ENCODE measurements at places on chromosomes 7 and 10.

DNA sequence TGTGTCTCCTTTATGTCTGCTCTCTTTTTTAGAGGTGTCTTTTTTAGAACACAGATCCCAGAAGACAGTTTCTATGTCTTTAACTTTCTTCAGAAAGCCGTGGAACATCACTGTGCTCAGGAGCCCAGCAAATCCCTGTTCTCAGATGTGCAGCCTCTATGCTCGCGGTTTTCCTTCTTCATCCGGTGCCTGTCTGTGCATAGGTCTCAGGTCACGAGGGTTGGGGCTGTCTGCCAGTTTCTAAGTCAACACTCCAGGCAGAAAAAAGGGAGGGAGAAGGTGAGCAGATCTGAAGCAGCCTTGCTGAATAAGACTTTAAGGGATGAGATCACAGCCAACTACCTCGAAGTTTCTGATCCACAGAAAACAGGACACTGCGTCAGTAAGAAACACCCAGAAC, 68.5 kb downstream of the CRTAC1 start:
- no peak overlapping the region for H3K27ac ChIP-seq
- H3K27me3 ChIP-seq = peaks cover 91% of the 10 kb centered on the region
- DNase-seq = no peak
- H3K36me3 ChIP-seq = no peaks in the 10 kb centered on the region
- H3K4me1 ChIP-seq = no peaks in the 10 kb centered on the region
- no peak overlapping the region for H3K4me3 ChIP-seq

GRCh38 chr10:22807238-22807637, 92.9 kb upstream of the PIP4K2A start:
- H3K4me1 ChIP-seq = peaks cover 5% of the 10 kb centered on the region
- no peak for DNase-seq
- peaks cover 10% of the 10 kb centered on the region for H3K27me3 ChIP-seq
- no peak overlapping the region for H3K27ac ChIP-seq
- H3K4me3 ChIP-seq = no peak overlapping the region
- no peaks in the 10 kb centered on the region for H3K36me3 ChIP-seq

DNA sequence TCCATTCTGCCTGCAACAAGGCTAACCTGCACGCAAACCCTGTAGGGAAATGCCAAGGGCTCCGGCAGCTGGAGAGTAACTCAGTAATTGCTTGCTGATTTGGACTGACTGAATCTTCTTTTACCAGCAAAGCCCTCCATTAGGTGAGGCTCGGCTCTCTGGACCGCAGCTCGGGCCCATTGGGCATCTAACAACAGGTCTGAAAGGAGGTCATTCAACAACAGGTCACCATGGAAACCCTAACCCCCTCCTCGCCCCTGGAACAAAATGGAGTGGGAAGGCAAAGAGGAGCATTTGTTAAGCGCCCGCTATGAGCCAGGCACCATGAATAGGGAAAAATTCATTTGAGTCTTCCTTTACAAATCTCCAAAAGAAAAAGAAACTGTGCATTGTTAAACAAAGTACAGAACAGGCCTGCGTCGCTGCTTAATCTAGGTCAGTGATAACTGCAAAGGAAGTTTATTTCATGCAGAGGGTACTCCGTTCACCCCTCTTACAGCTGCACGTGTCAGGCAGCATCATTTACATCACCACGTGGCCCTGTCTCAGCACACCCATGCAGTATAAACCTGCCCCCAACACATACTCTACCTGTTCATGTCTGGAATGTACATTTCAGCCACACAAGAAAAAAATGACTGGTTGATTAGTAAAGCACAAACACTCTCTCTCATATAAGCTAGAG, 248.8 kb upstream of the NEBL start:
- no peak for DNase-seq
- H3K36me3 ChIP-seq = peaks cover 3% of the 10 kb centered on the region
- H3K27ac ChIP-seq = no peak overlapping the region
- H3K4me3 ChIP-seq = no peak overlapping the region

- DNase-seq = no peak
- no peaks in the 10 kb centered on the region for H3K27me3 ChIP-seq
- H3K4me3 ChIP-seq = no peak overlapping the region
- H3K27ac ChIP-seq = no peak overlapping the region
These were observed 13.2 kb upstream of the ENO4 start for GRCh38 chr10:116836083-116836482.

DNA sequence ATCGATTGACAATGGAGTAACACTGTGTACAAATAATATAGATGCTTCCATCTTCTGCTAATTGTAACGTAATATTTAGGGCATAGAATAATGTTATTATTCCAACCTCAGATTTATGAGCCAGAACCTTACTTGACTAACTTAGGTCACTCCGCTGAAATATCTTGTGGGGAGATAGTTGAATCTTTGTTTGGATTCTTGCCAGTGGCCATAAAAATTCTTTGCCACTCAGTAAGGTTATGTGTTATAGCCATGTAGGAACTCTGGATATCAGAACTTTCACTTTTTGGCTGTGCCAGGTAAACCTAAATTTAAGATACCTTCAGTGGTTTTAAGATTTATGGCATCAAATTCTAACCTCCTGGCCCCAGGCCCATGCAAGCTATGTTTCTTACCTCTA, 197.6 kb downstream of the WDR11 start:
- no peak for DNase-seq
- no peaks in the 10 kb centered on the region for H3K4me1 ChIP-seq
- H3K36me3 ChIP-seq = no peaks in the 10 kb centered on the region
- no peak overlapping the region for H3K27ac ChIP-seq

DNA sequence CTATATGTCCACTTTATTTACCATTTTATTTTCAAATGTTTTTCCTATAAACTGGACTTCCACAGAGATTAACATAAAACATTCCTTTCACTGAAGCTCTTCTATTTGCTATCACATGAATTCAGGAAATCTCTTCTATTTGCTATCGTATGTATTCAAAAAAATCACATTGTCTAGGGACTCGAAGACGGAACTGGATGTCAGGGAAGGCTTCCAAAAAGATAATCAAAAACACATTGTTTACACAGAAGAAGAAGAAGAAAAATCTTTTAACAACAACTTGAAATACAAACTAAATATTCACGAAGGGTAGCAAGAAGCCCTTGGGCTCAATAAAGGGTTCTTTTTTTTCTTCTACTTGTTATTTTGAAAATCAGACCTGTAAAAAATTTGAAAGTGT, 426.1 kb upstream of the LRRN3 start:
- no peak overlapping the region for H3K4me3 ChIP-seq
- H3K27me3 ChIP-seq = no peaks in the 10 kb centered on the region
- no peak for DNase-seq
- no peak overlapping the region for H3K27ac ChIP-seq
- no peaks in the 10 kb centered on the region for H3K4me1 ChIP-seq
- H3K36me3 ChIP-seq = no peaks in the 10 kb centered on the region

GRCh38 chr7:37482505-37482904, 33.8 kb upstream of the ELMO1 start:
- peaks cover 78% of the 10 kb centered on the region for H3K27me3 ChIP-seq
- H3K27ac ChIP-seq = no peak overlapping the region
- no peak overlapping the region for H3K4me3 ChIP-seq
- no peaks in the 10 kb centered on the region for H3K4me1 ChIP-seq

DNA sequence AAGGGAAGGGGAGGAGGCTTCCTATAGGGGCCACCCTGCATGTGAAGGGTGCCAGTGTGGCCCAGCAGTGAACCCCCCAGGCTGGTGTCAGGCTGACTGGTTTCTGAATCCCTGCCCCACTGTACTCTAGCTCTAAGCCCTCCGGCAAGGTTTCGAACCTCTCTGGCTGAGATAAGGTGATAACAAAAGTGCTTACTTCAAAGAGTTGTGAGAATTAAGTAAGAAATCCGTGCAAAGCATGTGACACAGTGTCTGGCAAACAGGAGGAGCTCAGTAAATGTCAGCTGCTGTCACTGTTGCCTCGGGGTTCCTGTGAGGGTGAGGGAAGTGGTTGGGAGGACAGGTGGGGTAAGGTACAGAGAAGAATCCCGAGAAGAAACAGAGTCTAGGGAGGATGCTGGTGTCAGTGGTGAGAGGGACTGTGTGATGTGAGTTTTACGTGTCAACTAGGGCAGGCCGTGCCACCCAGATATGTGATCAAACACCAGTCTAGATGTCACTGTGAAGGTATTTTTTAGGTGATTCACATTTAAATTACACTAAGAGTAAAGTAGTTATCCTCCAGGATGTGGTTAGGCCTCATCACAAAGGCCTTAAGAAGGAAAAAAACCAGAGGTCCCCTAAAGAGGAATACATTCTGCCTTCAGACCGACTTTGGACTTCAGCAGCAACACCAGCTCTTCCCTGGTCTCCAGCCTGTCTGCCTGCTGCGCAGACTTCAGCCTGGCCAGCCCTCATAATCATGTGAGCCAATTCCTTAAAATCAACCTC, 64.4 kb downstream of the BPGM start:
- peaks cover 3% of the 10 kb centered on the region for H3K36me3 ChIP-seq
- peak; percentile 29 for DNase-seq
- peak overlapping the region; percentile 11 for H3K4me3 ChIP-seq
- peaks cover 16% of the 10 kb centered on the region for H3K27me3 ChIP-seq
- H3K27ac ChIP-seq = peak overlapping the region; percentile 92

GRCh38 chr7:155860840-155861479, 48.7 kb upstream of the SHH start:
- peaks cover 13% of the 10 kb centered on the region for H3K27me3 ChIP-seq
- H3K4me3 ChIP-seq = no peak overlapping the region
- DNase-seq = no peak
- H3K4me1 ChIP-seq = no peaks in the 10 kb centered on the region
- no peaks in the 10 kb centered on the region for H3K36me3 ChIP-seq

- no peaks in the 10 kb centered on the region for H3K36me3 ChIP-seq
- no peak overlapping the region for H3K4me3 ChIP-seq
- H3K4me1 ChIP-seq = no peaks in the 10 kb centered on the region
- DNase-seq = no peak
These were observed 51.9 kb downstream of the OAT start for GRCh38 chr10:124366825-124367224.

DNA sequence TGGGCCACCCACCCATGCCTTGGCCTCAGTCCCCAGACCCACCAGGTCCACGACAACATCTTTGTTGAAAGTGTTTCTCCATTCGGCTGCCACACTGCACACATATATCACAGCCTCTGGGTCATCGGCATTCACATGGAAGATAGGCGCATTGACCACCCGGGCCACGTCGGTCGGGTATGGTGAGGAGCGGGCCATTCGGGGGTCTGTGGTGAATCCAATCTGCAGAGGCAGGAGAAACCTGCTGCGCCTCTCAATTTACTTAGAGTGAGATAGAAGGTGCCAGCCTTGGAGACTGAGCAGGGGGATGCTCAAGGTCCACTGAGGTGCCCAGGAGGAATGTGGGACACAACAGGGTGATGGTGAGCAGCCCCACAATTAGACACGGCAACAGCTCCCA, 16.4 kb downstream of the OGDHL start:
- H3K4me1 ChIP-seq = no peaks in the 10 kb centered on the region
- no peak overlapping the region for H3K27ac ChIP-seq
- DNase-seq = no peak

GRCh38 chr10:88523739-88524400, 59.2 kb downstream of the RNLS start:
- H3K4me3 ChIP-seq = no peak overlapping the region
- DNase-seq = no peak
- no peaks in the 10 kb centered on the region for H3K4me1 ChIP-seq
- no peaks in the 10 kb centered on the region for H3K27me3 ChIP-seq

DNA sequence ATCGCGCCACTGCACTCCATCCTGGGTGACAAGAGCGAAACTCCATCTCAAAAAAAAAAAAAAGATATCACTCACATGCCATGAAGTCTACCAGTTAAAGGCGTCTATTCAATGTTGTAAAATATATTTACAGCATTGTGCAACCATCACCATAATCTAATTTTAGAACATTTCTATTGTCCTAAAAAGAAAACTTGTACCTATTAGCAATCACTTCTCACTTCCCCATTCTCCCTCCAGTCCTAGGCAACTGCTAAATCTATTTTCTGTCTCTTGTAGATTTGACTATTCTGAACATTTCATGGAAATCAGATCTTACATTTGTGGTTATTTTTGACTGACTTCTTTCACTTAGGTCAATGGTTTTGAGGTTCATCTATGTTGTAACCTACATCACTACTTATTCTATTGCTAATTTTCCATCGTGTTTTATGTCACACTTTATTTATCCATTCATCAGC, 25.2 kb upstream of the OTUD1 start:
- H3K36me3 ChIP-seq = no peaks in the 10 kb centered on the region
- H3K27me3 ChIP-seq = no peaks in the 10 kb centered on the region
- DNase-seq = no peak
- H3K27ac ChIP-seq = no peak overlapping the region

DNA sequence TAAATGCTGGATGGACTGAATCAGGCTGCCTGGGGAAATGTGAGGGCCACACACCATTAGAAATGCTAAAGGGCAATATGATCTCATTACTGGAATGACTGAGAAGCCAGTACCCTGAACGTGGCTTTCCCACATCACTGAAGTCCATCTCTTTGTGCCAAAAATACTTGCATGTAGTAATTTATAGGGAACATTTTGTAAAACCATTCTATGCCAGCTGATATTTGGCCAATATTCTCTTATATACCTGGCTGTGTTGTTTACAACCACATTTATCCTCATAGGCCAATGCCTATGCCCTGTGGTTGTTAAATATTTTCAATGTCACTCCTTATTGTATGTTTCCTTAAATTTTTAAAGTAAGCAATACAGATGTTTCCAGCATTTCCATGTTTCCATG, 111.6 kb downstream of the C10orf90 start:
- H3K4me3 ChIP-seq = no peak overlapping the region
- no peak for DNase-seq
- H3K27me3 ChIP-seq = no peaks in the 10 kb centered on the region
- H3K4me1 ChIP-seq = no peaks in the 10 kb centered on the region

DNA sequence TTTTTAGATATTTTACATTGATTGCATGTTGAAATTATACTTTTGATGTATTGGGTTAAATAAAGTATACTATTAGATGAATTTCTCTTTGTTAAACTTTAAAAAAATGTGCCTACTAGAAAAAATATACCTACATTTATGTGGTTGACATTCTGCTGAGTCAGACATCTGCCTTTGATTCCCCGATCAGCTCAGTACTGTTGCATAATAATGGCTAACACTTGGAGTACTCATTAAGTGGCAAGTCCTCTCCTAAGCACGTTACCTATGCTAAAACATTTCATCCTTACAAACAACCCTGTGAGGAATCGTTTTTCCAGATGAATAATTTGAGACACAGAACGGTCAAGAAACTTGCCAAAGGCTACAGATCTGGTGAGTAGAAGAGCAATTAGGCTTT, 14.0 kb upstream of the SEM1 start:
- DNase-seq = no peak
- H3K27me3 ChIP-seq = peaks cover 38% of the 10 kb centered on the region
- H3K36me3 ChIP-seq = no peaks in the 10 kb centered on the region
- H3K4me1 ChIP-seq = no peaks in the 10 kb centered on the region

- DNase-seq = no peak
- no peak overlapping the region for H3K27ac ChIP-seq
- H3K4me1 ChIP-seq = no peaks in the 10 kb centered on the region
- no peaks in the 10 kb centered on the region for H3K27me3 ChIP-seq
- H3K36me3 ChIP-seq = no peaks in the 10 kb centered on the region
- no peak overlapping the region for H3K4me3 ChIP-seq
These were observed 55.6 kb upstream of the PNLIP start for GRCh38 chr10:116490028-116490662.

GRCh38 chr7:17903337-17903736, 37.0 kb downstream of the SNX13 start:
- DNase-seq = no peak
- H3K27ac ChIP-seq = no peak overlapping the region
- peaks cover 47% of the 10 kb centered on the region for H3K4me1 ChIP-seq
- H3K4me3 ChIP-seq = peak overlapping the region; percentile 49

GRCh38 chr7:151775547-151776443, 101.1 kb downstream of the PRKAG2 start:
- no peaks in the 10 kb centered on the region for H3K27me3 ChIP-seq
- no peak for DNase-seq
- peak overlapping the region; percentile 19 for H3K27ac ChIP-seq
- no peaks in the 10 kb centered on the region for H3K36me3 ChIP-seq

- H3K27me3 ChIP-seq = peaks cover 62% of the 10 kb centered on the region
- H3K27ac ChIP-seq = no peak overlapping the region
- no peak overlapping the region for H3K4me3 ChIP-seq
These were observed 51.1 kb upstream of the ADRB1 start for GRCh38 chr10:113992471-113993011.

Measured in effector memory CD8-positive, alpha-beta T cell (primary cell).